Sciatic nerve (tissue), 2 donors: ENCODE measurements at places on chromosomes 3 and 15.

GRCh38 chr3:12545473-12545791 lies at the start of gene MKRN2OS:
Gene MKRN2OS (minus strand): TSS chr3:12545499. CDS start chr3:12545464, 35 bp downstream.
- no peak for DNase-seq

DNA sequence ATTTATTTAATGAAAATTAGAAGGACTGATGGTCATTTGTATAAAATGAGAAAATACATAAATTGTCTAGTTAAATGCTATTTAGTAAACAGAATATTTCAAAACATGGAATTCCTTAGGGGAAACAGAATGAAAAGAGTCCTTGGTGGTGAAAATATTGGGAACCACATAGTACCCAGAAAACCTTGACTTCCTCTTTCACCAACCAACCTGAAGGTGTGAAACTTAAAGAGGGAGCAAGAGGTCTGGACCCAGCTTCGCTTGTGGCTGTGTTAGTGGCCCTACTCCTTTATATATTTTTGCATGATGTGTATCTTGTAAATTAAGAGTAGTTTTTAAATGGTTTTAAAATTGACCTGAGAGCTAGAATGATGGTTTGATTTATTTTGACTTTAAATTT lies 64.2 kb downstream of the MAP2K5 start:
- DNase-seq, result no peak

GRCh38 chr3:126888186-126888760 lies 94.6 kb upstream of the PLXNA1 start:
- DNase-seq, result no peak

DNA sequence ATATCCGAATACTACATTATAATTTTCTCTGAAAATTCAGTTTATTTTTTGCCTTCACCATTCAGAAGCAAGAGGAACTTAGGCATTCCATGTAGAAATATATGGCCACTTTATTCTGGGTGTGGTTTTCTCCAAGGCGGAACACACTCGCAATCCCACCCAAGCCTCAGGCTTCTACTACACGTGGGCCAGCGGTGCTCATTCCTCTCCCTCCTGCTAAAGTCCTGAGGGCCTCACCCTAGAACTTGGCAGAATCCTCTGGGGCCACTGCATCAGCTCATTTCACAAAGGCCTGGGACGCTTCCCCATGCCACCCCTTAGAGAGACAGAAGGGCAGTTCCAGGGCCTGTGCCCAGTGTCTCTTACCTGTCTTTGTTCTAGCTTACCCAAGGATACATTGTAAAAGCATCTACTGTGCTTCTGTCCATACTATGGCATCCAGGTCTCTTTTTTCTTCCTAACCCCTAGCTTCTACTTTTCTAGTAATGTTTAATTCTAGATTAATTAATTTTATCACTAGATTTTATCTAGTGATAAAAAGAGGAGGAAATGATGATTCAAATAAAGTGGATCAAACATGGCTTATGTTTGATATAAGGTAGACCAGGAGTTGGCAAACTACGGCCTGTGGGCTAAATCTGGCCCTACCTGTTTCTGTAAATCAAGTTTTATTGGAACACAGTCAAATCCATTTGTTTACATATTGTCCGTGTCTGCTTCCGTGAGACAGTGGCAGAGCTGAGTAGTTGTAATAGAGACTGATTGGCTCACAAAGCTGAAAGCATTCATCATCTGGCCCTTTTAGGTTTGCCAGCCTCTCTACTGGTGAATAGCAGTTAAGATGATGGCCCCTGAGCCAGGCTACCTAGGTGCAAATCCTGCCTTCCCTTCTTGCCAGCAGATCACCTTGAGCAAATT lies 29.8 kb downstream of the LARS2 start:
- no peak for DNase-seq

DNA sequence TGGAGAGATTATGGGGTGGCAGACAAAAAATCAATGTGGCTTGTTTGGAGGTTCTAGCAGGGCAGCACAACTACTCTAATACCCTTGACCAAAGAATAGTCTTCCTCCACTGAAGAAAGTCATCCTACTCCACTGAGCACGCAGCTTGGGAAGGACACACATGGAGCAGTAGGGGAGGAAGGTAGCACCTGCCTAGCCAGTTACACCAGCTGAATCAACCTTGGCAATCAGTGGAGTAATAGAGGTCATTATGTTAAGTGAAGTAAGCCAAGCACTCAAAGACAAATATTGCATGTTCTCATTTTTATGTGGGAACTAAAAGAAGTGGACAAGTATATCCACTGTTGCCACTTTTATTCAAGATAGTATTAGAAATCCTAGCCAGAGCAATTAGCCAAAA lies 555.8 kb upstream of the ALCAM start:
- no peak for DNase-seq

GRCh38 chr3:37227870-37228549 lies 53.6 kb upstream of the LRRFIP2 start:
- DNase-seq, result no peak

DNA sequence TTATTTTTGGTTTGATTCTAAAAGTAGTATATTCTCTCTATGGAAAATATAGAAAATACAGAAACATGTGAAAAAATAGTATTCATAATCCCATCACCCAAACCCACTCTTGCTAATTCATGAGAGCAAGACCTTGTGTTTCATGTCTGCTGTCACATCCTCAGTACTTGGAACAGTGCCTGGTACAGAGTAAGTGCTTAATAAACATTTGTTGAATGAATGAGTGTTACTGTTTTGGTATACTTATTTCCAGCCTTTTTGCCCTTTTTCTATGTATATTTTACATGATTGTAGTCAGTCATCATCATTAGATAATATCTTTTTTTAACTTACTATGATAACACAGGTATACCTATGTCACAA lies 59.3 kb downstream of the IL16 start:
- no peak for DNase-seq

DNA sequence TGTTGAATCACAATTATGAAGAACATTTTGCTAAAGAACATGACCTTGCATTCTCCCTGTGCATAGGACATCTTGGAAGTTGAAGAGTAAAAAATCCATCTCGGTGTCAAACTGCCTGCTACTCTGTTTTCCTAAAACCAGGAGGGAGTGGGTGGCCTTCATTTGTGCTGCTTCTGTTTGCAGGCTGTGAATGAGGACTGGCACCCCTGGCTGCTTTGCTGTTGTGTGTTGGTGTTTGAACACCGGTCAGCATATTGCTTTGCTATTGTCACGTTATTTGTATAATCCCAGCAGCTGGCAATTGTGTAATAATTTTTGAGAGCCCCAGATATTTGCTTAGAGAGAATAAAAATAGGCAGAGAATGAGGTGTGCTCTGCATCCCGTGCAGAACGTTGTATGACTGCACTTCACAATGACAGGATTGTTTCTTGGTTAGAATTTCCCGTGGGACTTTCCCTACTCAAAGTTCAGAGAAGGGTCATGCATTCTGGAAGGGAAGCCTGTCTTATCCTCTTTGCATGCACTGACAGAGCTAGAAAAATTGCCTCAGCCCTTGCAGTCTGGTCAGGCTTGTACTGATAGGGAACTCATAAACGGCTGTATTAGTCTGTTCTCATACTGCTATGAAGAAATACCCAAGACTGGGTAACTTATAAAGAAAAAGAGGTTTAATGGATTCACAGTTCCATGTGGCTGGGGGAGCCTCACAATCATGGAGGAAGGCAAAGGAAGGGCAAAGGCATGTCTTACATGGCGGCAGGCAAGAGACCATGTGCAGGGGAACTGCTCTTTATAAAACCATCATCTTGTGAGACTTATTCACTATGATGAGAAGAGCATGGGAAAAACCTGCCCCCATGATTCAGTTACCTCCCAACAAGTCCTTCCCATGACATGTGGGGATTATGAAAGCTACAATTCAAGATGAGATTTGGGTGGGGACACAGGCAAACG lies 16.3 kb downstream of the SV2B start:
- DNase-seq, result no peak

GRCh38 chr3:188092648-188093047 lies 61.3 kb upstream of the LPP start:
- no peak for DNase-seq

- DNase-seq, result no peak
These were observed 1.5 kb upstream of the P2RY12 start for GRCh38 chr3:151386056-151386455.

- DNase-seq, result no peak
These were observed 31.6 kb downstream of the MLH1 start for GRCh38 chr3:37024820-37025405.

GRCh38 chr3:179506792-179507191 lies 55.5 kb upstream of the GNB4 start:
- no peak for DNase-seq

GRCh38 chr3:95097493-95097892 lies 1034.6 kb downstream of the NSUN3 start:
- no peak for DNase-seq

GRCh38 chr3:122272879-122273278 lies 52.2 kb upstream of the CSTA start:
- no peak for DNase-seq

GRCh38 chr15:78915341-78916087 lies 29.3 kb downstream of the CTSH start:
- peak; percentile 71 for DNase-seq

- peak; percentile 84 for DNase-seq
These were observed 728 bp downstream of the TRANK1 start for GRCh38 chr3:36944012-36944640.

- DNase-seq, result no peak
These were observed 311.4 kb downstream of the TBC1D5 start for GRCh38 chr3:17431004-17431403.

- no peak for DNase-seq
These were observed 7.1 kb upstream of the RPL29 start for GRCh38 chr3:52002748-52003147.

DNA sequence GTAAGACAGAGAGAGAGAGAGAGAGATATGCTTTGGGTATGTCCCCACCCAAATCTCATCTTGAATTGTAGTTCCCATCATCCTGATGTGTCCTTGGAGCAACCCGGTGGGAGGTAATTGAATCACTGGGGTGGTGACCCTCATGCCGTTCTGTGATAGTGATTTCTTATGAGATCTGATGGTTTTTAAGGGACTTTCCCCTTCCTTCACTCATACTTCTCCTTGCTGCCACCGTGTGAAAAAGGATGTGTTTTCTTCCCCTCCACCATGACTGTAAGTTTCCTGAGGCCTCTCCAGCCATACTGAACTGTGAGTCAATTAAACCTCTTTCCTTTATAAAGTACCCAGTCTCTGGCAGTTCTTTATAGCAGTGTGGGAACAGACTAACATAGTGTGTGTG lies 60.3 kb downstream of the EOMES start:
- no peak for DNase-seq

DNA sequence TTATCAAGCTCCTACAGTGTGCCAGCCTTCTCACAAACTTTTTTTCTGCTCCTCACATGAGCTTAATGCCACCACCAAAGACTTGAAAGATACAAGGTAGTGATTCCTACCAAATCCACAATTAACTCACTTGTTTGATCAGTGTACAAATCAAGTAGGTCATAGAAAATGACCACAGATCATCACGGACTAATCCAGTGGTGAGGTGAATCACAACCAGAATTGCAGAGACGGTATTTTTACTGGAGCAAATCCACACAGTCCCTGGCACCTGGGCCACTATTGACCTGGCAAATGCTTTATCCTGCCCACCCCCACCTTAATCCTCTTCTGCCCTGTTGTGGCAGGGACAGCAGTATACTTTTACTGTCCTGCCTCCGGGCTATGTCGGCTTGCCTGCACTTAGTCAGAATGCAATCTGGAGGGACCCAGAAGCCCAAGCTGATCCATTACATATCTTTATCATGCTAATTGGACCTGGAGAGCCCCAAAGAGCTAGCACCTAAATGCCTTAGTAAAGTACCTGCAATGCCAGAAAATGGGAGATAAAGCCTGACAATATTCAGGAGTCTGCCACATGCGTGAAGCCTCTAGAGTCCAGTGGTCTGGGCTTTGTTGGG lies 83.9 kb upstream of the CDV3 start:
- DNase-seq, result no peak

GRCh38 chr15:51878446-51879386 lies 49.3 kb downstream of the TMOD3 start:
- DNase-seq, result no peak

- DNase-seq, result no peak
These were observed 550.4 kb upstream of the CCDC54 start for GRCh38 chr3:106826791-106827311.

- DNase-seq, result no peak
These were observed 2.1 kb downstream of the RNF168 start for GRCh38 chr3:196501316-196502044.

DNA sequence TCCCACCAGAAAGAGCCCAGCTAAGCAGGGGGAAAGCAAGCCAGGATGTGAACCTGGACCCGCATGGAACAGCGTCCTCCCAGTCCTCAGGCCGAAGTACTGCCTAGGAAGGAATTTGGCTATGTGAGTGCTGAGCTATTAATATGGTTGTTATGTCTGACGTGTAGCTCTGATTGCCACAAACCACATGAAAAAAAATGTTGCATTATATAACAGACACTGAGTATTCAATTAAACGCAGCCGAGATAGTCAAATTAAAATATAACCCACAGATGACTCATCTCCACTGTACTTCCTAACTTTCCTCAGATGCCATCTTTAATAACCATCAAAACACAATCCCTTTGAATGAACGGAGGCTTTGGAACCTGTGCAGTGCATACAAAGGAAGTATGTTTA lies 111.1 kb downstream of the GABRB3 start:
- no peak for DNase-seq

DNA sequence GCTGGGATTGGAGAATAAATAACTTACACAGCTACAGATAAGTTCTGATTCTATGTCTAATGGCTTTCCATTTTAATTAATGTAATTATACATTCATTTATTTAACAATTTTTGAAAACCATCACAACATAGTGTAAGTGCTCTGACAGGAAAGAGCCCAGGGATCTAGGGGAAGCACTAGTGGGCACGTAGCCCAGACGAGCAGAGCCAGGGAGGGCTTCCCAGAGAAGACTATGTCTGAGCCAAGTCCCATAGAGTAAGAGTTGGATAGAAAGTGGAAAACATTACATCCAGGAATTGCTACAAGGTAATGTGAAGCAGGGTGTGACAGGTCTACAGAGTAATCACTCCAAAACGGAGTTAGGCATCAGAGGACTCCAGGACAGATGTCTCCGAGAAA lies 2.9 kb upstream of the HGD start:
- DNase-seq, result no peak

DNA sequence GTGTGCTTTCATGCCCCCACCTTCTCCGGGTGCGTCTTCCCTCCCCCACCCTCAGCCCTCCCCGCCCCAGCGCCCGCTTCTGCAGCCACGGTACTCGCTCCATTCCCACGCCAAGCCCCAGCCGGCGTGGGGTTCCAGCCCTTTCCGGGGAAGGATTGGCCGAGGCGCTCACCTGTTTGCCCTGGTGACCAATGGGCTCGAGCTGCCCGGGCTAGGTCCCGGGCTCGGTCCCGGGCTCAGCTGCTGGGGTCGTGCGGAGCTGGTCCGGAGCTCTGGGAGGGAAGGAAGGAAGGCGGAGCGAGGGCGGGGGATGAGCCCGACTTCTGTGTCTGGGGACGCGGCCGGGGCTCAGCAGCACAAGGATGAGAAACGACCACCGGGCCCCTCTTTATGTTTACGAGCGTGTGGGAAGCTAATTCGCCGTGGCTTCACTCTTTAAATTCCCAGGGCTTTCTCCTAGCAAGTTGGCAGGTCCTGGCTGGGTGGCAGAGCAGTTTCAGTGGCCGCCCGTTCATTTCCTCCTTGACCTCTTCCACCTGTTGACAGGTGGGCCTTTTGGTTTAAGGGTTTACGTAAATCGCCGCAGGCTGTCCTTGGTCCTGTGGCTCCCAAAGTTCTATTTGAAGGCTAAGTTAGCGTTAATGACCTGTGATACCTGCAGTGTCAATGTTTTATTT lies at the start of gene IGSF10:
Gene IGSF10, minus strand, starts transcription at position 288 of the 677 bp plus-strand sequence. CDS start 2,352 bp downstream, outside the sequence.
- no peak for DNase-seq
